GM18507 (cell line): ENCODE measurements at places on chromosomes 2 and 18.
A peak's percentile ranks its signal among the peaks of the same experiment; 100 is the strongest.

GRCh38 chr2:27647289-27647688, 16.1 kb downstream of the SUPT7L start:
- no peak for DNase-seq

DNA sequence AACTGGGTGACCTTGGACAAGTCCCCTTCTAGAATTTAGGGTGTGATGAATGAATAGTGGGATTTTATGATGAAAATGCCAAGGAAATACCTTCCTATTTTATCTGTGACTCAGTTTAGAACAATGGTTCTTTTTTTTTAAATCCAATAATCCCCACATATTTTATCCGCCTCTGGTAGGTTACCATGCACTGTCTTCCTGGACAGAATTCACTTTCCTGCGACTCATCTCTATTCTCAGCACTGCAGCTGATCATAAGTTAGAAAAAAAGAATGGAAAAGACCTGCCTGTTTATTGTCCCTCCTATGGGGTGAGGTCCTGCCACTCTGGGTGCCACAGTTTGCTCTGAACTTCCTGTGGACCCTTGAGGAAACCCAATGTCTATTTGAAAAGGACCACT, 73.1 kb downstream of the IRS1 start:
- DNase-seq, result no peak

DNA sequence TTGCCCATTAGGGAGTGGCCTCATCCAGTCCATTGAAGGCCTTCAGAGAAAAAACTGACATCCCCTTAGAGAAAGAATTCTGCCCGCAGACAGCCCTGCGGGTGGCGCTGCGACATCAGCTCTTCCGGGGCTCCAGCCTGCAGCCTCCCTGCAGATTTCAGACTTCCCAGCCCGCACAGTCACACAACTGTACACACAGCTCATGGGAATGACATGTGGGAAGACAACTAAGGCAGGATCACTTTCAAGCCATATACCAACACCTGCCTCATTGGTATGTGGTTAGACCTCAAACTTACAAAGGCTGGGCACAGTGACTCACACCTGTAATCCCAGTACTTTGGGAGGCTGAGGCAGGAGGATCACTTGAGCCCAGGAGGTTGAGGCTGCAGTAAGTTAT, 24.8 kb upstream of the TUBB6 start:
- no peak for DNase-seq

GRCh38 chr2:122523143-122523542, 767.7 kb downstream of the TSN start:
- no peak for DNase-seq

DNA sequence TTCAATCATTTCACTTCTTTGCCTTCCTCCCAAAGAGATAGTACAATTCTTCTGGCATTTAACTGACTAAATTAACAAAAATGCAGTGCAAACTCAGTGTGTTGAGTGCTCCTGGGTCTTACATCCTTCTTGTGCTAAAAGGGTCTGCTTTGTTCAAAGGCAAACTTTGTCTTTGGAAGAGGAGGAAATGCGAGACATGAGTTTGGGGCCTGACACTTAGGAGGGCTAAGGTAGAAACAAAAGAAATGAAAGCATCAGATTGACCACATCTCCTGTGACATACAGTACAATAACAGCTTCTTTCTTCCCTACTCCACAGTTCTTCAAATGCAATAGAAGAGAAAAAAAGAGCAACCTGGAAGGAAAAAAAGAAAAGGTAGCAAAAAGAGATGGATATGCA, 161.7 kb downstream of the CNTNAP5 start:
- DNase-seq, result no peak

DNA sequence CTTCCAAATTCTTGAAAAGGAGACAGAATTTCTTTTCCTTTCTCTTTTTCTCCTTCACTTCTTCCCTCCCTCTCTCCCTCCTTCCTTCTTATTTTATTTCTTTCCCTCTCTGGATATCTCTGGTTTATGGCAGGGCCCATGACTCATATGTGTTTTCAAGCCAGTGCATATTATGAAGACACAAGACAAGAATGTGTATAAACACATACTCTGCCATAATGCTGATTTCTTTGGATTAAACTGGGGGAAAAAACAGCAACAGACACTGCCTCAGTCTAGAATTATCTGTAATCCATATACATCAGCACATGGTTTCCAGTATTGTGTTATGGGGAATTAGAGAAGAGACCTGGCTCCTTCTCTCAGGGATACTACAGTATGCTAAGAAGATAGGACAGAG, 82.8 kb upstream of the CPO start:
- DNase-seq, result no peak

- DNase-seq, result no peak
Measured at GRCh38 chr18:36299015-36299414, 1.5 kb downstream of the FHOD3 start.

DNA sequence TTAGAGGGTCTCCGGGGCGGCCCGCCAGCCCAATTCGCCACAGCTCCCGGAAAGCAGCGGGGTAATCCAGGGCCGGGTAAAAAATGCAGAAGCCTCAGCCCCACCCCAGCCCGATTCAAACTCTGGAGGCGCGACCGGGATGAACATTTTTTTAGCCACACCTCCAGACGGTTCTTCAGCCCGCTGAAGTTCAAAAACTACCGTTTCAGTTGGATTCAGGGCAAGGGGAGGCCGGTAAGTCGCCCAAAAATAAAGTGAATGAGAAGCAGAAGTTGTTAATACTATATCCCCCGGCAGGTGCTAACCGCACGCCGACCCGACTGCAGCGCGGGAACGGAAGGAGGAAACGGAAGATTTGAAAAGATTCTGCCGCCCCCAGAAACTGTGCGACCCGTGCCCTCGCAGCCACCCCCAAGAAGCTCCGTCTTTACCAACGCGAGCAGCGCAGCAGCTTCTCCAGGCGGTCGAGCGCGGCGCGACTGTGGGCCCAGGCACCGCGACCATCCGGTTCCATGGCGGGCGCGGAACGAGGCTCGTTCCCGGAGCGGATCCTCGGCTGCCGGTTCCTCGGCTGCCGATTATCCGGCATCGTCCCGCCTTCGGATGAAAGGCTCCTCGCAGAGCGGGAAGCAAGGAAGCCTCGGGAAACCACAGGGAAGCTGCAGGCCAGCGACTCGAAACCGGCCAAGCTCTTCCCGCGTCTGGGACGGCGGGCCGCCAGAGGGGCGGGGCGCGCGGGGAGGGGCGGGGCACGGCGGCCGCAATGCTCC, at the start of gene BARD1:
TSS of gene BARD1 (minus strand) at position 703 of the 770 bp plus-strand sequence. CDS start at position 589, 114 bp downstream.
- DNase-seq, result peak; percentile 26
